ENCODE measurements at places on chromosomes 3 and 15.
A peak's percentile ranks its signal among the peaks of the same experiment; 100 is the strongest.

DNA sequence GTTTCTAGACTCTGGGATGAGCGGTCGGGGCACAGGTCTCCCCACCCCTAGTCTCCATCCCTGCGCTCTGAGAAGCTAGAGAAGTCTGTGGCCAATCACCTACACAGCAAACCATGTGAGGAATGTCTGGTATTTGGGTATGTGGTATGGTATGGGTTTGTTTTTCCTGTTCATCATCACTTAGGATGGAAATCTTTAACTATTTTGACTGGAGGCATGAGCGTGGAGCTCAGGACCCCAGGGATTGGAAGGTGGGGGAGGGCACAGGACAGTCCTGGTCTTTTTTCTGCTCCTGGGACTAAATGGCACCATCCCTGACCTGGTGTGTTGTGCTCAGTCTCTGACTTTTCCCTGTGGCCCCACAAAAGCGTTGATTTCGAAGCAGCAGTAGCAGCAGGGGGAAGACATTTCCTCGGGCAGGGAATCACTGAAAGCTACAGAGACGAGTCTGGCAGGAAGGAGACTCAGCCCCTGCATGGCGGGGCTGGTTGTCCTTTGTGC lies 191.7 kb upstream of the TPM1 start:
- DNase-seq, result no peak

- DNase-seq, result no peak
Measured at GRCh38 chr15:66429117-66429516, 42.4 kb downstream of the MAP2K1 start.

- no peak for DNase-seq
Measured at GRCh38 chr3:12601072-12601471, 44.2 kb downstream of the MKRN2 start.

GRCh38 chr3:128071771-128072453 lies 19.7 kb downstream of the SEC61A1 start:
- DNase-seq, result no peak

GRCh38 chr3:10855871-10856662 lies 40.0 kb downstream of the SLC6A11 start:
- no peak for DNase-seq

- DNase-seq, result no peak
Measured at GRCh38 chr15:62122249-62122648, 42.8 kb downstream of the C2CD4B start.

- DNase-seq, result no peak
Measured at GRCh38 chr15:58535337-58535736, 103.5 kb downstream of the LIPC start.

DNA sequence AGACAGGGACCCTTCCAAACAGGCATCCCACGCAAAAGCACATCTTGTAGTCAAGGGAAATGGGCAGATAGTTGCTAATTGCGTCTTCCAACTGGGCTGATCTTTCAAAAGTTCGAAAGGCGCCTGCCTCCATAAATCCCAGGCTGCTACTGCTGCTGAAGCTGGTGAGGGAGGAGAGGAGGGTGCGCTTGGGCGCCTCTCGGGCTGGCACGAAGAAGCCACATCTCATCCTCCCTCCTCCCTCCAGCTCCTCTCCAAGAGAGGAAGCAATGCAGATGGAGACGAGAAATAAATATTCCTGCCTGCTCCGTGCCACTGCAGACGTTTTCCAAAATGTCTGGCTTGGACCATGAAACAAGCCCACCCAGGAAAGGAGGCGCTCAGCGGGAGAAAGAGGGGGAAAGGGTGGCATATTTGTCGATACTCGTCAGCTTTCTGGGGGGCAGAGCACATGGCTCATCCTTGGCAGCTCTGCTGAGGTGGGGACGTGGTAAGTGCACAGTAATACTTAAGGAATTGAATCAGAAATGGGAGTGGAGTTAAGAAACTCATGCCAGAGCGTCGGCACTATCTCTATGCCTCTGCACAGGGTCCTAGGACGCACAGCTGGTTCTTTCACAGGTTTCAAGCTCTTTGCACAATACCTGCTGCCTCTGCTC lies 88.9 kb upstream of the FEZF2 start:
- no peak for DNase-seq

DNA sequence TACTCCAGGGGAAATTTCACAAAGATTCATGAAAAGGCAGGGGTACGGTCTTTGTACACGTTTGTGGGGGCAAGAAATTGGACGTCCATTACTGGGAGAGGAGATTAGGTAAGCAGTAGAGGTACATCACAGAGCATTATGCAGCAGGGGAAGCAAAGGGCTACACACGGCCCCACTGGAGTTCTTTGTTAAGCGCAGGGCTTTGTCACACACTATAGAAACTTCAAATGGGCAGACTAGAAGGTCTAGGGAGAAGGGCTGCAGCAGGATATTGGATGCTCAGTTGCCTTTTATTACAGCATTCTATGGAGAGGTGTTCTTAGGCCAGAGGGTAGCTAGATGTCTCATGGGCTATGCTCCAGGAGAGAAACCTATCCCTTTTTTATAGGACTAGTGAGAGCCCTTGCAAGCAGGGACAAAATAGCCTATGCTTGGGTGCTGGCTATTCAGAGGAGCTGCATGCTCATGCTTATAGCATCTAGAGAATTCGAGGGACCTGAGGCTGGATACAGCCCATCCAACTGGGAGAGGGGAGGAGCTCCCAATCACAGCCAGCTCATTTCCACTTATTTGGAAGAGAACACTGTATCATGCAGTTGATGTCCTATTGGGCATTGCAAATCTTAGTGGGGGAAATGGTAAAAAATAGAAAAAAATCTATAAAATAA lies 506.4 kb upstream of the ADAMTS9 start:
- no peak for DNase-seq

GRCh38 chr3:112134335-112135124 lies 1.5 kb upstream of the GCSAM start:
- no peak for DNase-seq

DNA sequence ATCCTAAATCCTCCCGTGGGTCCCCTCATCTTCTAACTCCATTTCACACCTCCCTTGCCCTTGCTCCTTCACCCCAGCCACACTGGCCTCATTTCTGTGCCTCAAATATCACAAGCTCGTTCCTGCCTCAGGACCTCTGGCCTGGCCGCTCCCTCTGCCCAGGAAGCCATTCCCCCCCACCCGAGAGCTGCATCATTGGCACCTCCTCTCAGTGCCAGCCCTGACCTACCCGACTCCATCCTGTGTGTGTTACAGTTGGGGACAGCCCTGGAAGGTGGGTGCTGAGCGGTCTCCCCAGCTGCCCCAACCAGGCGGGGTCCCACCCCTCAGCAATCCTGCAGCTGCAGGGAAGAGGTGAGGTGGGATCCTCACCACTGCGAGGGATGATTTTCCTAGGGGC lies 14.5 kb downstream of the PLXND1 start:
- DNase-seq, result no peak

- peak; percentile 26 for DNase-seq
Measured at GRCh38 chr3:81581966-81582599, 179.4 kb downstream of the GBE1 start.

GRCh38 chr3:153688301-153689120 lies 432.7 kb upstream of the ARHGEF26 start:
- DNase-seq, result no peak

DNA sequence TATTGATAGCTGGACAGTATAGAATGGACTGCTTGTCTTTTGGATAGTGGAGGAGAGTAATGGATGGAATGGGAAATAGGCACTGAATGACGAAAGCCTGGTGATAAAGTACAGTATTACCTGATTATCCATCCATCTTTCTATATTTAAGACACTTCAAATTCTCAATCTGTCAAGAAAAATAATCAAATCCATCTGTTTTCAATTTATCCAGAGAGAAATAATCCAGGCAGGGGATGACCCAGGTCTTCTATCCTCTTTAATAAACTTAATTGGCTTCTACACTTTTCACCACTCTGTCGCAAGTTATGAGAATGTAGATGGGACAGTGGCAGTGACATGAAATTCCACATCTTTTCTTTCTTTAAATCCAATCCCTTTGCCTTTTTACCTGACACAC lies 420.3 kb upstream of the PDZRN3 start:
- DNase-seq, result no peak

DNA sequence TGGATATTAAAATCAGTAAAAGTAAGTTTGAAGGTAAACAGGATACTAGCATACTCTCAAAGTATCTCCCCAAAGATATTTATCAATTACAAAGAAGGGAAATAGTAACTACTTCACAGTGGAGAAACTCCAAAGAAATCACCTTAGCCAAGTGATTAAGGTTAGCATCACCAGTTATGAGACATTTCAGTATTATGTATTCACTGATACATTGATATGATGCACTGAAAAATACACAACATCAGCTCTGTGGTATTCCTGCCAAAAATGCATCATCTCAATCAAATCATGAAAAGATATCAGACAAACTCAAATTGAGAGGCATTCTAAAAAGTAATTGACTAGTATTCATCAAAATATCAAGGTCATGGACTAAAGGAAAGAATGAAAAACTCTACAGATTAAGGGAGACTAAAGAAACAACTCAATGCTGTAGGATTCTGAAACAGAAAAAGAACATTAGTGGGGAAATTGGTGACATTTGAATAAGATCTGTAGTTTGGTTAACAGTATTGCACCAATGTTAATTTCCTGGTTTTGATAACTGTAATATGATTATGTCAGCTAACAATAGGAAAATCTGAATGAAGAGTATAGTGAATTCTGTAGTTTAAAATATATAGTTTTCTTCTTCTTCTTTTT lies 215.4 kb downstream of the UACA start:
- DNase-seq, result no peak

DNA sequence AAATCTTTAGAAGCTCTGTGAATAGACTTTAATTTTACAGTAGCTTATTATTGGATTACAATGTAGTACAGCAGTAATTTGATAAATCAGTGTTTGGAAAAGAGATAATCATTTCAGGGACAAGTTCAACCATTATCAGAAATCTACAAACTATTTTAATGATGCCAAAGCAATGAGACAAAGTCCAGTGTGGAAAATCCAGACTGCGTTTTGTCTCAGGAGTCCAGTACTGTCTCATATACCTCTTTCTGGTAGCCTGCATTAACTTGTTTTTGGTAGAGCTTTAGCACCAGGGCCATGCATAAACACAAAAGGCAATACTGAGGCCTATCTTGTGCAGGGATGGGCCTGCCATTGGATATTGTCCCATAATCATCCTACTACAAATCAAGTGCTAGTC lies 19.7 kb downstream of the ACKR4 start:
- DNase-seq, result no peak

DNA sequence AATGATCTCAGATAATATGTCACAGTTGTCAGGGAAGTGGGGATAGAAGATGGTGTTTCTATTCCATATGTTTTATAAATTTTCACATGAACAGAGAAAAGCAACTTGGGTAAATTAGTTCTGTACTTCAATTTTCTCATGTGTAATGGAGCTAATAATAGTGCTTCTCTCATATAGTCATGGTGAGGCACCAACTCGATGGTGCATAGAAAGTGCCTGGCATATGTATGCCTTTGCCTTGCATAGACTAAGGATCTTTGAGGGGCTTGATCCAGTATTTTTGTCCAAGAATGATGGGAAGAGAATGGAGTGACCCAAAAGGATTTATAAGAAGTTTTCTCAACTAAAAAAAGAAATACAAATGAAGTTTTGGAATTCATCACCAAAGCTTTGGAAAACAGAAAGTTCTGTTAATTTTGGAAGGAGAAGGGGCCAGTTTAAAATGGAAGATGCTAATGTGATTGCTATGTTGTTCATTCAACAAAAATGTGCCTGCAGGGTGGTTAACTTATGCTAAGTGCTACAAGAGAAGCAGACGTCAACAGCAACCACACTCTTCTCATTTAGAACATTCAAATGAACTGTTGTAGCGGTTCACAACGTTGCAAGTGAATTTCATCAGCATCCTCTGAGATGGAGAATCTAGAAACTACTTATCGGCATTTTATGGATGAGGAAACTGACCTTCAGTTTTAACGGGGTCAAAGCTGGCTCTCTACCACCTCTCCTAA lies 86.1 kb downstream of the RTP4 start:
- no peak for DNase-seq

DNA sequence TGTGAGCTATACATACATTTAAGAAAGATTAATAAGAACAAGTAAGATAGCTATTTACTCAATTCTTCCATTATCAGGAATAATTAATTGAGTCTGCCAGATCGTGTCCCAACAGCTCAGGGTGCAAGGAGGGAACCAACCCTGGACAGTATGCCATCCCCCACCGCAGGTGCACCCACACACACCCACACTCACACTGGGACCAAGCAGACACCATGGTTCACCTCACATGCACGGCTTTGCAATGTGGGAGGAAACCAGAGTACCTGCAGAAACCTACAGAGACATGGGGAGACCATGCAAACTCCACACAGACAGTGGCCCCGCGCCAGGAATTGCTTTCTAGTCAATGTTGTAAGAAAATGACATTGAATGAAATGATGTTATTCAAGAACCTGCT lies 20.0 kb upstream of the TJP1 start:
- no peak for DNase-seq

DNA sequence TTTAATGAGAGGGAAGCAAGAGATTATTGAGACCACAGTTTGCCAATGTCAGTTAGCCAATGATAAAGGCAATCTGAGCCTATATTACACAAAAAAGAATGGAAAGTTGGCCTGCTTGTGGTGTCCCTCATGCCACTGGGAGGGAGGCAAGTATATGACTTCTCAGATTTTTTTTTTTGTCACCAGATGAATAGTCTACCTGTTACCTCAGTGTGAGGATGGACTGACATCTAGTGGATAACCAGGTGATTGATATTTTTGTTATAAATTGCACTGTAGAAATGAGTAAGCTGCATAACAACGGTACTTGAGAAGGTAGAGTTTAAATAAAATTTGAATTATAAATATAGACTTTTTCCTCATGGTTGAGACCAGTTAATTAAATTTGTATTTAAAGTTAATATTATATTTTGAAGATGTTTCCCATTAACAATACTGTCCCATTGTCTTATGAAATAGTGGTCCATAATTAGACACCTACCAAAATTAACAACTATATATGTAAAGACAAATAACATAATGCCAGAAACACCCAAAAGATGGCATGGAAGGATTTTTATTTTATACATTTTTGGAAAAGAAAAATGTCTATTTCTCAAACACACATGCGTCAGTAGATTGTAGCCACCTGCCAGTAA lies 237.8 kb upstream of the GADL1 start:
- DNase-seq, result peak; percentile 28

GRCh38 chr15:76333309-76333708 lies 3.3 kb upstream of the ISL2 start:
- no peak for DNase-seq

- no peak for DNase-seq
Measured at GRCh38 chr3:152646004-152646403, 188.9 kb upstream of the P2RY1 start.

Measured in stromal cell of bone marrow (primary cell).